ENCODE measurements at places on chromosomes 7 and 10. TPM values are rescaled to one million over a fixed set of nuclear protein-coding genes. Genes with fewer than 3 reads are reported as not detected.

Gene HTR5A
- not detected for polyA plus RNA-seq

Gene RAB19
- 2.1 TPM for polyA plus RNA-seq

Gene NPSR1
- not detected for polyA plus RNA-seq

Gene HOXA11
- polyA plus RNA-seq: 42.6 TPM

Gene CFAP46
- 11.8 TPM for polyA plus RNA-seq

Gene ARHGAP22
- polyA plus RNA-seq: 1.7 TPM

Gene ARHGAP21
- polyA plus RNA-seq: 98.7 TPM

Gene KCNH2
- polyA plus RNA-seq: 21.0 TPM

Gene TMEM229A
- polyA plus RNA-seq: 0.14 TPM

Gene GOT1
- polyA plus RNA-seq: 87.4 TPM

Gene VIPR2
- polyA plus RNA-seq: 3.7 TPM

Gene FRMPD2
- 1.1 TPM for polyA plus RNA-seq

DNA sequence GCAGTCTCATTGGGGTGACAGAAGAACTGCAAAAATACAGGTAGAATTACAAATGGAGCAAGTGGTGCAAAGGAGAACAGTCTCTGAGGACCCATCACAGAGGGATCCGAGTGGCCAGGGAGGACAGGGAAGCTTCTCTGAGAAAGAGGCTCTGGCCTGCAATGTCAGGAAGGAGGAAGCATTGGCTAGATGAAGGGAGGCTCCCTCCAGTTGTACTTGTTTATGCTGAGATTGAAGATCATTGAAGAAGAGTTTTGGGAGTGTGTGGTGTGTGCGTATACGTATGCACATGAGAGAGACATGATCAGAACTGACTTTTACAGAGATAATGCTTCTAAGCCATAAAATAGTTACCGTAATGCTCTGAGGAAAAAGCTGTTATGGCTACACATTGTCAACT is 274.7 kb upstream of the FZD8 start:
- DNase-seq: no peak

DNA sequence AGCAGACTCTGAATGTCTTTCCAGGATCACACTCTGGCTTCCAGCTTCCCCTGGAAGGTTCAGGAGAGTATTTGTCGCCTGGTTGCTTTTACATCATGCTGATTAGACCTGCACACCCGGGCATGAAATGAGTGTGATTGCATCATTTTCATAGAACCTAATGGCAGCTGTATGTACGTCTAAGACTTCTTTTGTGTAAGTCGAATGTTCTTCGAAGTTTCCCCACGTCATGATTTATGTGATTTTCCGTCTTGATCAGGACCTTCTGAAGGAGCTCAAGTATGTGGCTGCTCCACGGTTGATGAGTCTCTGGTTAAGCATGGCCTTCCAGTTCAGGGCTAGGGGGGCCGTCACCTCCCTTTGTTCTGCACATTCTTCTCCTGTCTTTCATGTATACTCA is 4.5 kb downstream of the EIF4H start:
- no peak for DNase-seq

DNA sequence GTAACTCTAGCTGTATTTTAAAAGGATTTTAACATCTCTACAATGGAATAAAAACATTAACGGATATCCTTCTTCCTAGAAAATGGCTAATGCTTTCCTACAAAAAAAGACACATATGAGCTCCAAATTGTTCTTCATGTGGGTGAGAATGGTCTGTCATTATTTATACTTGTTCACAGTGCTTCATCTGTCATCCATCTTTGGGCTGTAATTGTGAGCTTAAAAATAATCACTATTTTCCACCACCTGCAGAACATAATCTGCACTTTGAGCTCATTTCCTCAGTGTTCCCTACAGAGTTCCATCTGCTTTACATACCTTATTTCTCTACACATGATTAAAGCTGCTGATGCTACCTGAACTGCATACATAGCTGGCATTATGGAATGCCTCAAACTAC is 979.1 kb upstream of the C7orf33 start:
- DNase-seq: no peak

DNA sequence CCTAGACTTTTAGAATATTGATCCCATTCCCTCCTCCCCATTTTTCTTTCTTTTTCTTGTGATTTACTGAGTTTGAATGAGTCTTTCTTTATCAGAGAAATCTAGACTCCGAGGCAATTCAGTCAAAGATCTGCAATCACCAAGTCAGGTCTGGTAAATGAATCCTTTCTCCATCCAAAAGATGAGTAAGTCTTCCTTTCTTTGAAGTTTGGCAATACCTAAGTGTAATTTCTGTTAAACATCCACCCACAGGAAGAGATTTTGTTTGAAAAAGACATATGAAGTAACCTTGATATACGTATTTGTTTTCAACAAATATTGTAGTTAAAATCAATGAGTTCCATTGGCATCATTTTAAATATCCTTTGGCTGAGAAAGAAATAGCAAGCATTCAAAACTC is 58.3 kb downstream of the SLC39A12 start:
- no peak for DNase-seq

- DNase-seq: no peak
Measured at GRCh38 chr7:81611040-81611439, 158.8 kb downstream of the HGF start.

- DNase-seq: no peak
Measured at GRCh38 chr7:22302193-22302592, 54.8 kb downstream of the RAPGEF5 start.

GRCh38 chr10:74335501-74335900 is 184.5 kb downstream of the ADK start:
- no peak for DNase-seq

- DNase-seq: no peak
Measured at GRCh38 chr7:23315366-23315765, 16.2 kb downstream of the MALSU1 start.

DNA sequence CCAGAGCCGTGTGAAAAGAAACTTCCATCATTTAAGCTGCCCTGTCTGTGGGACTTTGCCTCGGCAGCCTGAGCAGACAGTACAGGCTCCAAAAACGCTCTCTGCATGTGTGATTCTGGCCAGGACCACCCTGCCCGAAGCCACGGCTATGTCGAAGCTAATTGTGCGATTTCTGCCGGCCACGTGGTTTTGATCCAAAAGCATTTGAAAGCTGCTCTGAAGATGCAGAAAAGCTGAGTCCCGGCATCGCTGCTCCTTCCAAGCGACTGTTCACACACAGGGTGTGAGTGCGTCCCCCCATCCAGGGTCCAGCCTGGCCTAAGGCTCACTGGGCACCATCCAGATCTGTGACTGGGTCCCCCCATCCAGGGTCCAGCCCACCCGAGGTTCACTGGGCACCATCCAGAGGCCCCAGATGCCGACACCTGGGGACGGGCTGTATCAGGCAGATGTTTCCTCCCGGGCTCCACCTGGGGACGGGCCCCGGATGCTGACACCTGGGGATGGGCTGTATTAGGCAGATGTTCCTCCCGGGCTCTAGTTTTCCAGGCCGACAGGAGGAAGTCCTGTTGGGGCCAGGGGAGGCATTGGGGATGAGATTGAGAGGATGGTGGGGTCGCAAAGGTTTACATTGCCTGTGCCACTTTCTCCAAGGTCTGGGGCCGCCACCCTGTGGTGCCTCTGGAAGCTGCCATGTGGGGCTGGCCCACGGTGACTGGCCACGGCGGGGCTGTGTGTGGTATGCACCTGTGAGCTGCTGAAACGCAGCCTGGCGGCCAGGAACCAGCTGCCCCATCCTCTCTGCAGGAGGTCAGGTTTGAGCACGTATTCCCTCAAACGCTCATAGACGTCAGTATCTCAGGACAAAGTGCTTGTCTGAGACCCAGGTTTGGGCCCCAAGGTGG is 527.4 kb downstream of the DNAJB6 start:
- DNase-seq: no peak

GRCh38 chr7:98091061-98091460 is 15.6 kb upstream of the LMTK2 start:
- DNase-seq: no peak

DNA sequence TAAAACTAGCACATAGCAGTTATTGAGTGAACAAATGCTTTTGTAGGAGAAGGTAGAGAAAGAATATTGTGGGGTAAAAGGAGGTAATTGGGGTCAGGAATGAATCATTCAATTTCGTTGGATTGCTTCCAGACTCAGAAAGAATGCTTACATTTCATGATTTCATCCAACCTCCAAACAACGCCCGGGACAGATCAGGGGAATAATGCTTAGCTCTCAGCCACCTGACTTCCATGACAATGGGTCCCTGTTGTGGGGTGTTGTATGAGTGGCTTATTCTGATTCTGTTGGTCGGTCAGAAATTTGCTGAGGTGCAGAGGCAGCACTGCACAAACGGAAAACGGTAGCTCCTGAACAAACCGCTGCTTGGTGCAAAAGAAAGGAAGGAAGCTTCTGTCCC is 24.0 kb upstream of the INPP5F start:
- no peak for DNase-seq

- no peak for DNase-seq
Measured at GRCh38 chr10:5512881-5513612, 11.7 kb upstream of the CALML3 start.

DNA sequence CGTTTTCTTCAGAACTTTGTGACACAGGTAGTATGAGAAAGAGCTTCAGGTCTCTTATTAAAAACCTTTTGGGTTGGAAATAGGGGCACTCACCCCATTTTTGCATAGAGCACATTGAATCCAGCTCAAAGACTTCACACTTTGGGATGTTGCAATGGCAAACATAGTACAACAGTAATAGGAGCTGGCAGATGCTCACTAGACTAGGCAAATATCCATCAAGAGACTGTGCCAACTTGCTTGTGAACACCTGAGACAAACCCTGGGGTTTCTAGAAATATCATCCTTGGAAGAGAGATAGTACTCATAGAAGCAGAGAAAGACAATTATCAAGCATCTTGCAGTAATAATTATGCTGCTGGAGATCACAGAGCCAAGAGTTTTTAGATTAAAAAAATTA is 280.0 kb downstream of the CACNA2D1 start:
- DNase-seq: no peak

GRCh38 chr10:58590152-58590840 is 77.6 kb downstream of the BICC1 start:
- DNase-seq: no peak

GRCh38 chr7:98394377-98394836 is 6.5 kb downstream of the BAIAP2L1 start:
- DNase-seq: no peak

DNA sequence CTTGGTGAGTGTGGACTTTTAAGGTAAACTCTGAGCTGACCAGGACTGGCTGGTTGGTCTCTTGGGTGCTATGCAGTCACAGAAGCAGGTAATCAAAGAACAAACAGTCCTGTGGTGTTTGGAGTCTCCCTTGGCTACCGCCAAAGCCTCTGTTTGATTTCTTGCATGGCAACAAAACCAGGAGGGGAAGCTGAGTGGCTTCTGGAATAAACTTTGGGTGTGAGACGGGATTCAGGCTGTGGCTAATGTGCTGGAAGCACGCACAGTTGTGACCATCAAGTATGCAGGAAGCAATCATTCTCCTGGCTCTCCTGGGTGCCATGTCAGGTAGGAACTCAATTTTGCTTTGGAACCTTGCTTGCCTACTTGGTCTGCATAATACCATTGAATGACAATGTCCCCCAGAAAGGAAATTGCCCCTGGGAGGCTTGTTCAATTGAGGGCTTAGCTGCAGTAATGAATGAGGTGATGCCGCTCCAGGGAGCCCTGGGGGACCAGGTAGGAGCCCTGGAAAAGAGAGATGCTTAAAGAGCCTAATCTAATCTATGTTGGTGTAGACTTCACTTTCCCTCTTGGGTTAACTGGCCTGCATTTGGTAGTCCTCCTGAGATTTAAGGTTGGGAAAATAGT is at the start of gene CDHR3:
TSS of gene CDHR3 (plus strand) at position 227 of the 630 bp plus-strand sequence. CDS start at position 282, 55 bp downstream.
- DNase-seq: no peak

DNA sequence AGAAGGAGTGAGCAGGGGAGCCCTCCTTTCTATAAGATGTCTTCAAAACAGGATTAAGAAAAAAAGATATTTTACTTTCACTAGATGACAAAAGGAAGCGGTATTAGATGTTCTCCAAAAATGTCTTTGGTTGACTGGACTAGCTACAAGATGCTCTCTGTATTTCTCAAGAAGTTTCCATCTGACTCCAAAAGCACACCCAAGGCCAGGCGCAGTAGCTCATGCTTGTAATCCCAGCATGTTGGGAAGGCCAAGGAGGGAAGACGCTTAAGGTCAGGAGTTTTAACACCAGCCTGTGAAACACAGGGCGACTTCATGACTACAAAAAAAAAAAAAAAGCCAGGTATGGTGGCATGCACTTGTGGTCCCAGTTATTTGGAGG is 84.5 kb downstream of the PIP4K2A start:
- DNase-seq: no peak

DNA sequence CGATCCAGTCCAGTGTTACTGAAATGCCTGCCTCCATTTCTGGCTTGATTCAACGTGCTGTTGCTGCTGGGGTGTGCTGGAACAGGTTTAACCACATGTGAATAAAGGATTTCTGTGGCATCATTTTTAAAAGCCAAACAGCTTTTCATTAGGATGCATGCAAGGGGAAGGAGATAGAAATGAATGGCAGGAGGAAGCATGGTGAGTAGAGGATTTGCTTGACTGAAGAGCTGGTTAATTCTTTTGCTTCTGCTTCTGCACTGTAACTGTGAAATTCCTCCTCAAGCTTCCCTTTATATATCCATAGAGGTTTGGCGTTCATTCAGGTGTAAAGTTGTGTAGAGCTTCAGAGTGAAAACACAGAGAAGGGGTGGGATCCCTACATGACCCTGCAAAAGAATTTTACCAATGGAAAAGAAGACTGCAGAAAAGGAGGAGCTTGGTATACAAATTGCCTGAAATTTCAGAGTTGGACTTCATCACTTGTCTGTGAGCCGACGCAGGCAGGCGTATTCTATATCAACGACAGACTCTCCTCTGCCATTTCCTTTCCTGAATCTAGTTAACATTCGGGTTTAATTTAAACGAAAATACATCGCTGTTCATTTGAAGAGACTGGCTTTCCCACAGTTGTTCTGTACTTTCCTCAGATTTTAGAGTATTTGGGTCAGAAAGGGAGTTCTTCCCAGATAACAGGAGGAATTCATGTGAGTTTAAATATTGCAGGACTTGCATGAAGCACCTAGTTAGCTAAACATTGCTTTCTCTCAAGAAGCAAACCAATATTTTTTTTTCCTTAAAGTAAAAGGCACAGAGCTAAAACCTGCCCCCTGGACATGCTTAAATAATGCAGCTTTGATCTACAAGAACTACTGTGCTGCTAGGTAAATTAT is at the start of gene SOSTDC1:
TSS of gene SOSTDC1 (minus strand) at position 270 of the 893 bp plus-strand sequence. CDS start at position 200, 70 bp downstream.
- peak; percentile 42 for DNase-seq

GRCh38 chr10:55146032-55146431 is 345.0 kb upstream of the PCDH15 start:
- no peak for DNase-seq

DNA sequence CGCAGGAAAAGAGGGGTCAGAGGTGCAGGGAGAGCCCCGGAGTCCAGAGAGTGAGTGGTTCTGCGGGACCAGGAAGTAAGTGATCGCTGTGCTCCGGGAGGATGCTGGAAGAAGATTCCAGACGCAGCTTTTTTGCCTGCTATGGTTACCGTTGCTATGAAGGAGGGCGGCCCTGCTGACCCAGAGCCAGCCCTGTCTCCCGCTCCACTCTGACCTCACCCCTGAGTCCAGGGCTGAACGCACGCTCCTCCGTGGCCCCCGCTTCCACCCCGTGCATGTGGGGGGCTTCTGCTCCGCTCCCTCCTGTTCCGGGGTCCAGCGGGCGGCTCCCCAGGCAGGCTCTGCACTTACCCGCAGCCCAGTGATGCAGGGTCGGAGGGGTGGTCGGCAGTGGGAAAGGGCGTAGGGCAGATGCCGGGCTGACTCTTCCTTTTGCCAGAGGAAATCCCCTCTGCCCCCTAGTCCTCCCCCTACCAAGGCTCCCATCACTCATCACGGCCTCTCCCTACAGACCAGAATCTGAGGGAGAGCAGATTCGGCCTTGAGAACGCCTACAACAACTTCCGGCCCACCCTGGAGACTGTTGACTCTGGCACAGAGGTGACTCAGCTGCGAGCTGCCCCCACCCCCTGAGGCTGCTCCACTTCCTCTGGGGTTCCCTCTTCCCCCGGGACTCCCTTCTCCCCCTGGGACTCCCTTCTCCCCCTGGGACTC is 2.7 kb upstream of the MUC17 start:
- DNase-seq: peak; percentile 35
